G401 (cell line): ENCODE measurements at places on chromosomes 3 and 15.
A peak's percentile ranks its signal among the peaks of the same experiment; 100 is the strongest.

DNA sequence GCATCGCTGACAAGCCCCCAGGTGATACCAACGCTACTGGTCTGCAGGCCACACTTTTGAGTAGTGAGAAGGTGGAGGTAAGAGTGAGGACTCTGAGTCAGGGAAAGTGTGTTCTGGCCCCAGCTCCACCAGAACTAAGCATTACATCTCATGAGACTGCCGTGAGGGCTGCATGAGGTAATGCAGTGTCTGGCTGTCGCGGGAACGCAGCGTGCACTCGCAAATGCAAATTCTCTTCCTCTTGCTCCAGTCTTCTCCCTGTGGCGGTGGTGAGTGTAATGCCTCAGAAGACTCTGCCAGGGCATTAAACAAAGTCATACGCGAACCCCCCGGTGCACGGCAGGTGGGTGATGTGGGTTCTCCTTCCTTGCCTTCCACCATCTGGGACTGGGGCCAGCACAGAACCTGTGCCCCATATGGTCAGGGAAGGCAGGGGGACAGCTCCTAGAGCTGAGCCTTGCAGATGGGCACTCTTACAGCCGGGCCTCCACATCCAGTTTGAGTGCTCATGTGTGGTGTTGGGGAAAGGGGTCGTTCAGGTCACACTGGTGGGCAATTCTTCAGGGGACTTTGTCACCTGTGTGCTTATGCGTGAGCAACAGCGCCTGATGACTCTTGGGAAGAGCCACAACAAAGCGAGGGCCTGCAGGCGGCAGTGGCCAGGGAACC, 175.8 kb downstream of the XXYLT1 start:
- peak; percentile 79 for DNase-seq

DNA sequence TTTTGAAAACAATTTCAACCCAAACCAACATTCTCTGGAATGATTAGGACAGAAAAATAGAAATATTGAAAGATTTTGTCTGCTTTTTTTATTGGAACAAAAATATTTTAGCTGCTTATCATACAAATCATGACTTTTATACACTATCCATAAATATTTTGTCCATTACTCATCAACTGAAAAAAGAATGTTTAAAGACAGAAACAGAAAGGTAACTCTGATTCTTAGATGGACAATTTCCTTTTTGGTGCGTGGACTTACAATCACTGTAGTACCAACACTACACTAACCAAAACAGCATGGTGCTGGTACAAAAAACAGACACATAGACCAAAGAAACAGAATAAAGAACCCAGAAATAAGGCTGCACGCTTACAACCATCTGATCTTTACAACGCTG, 582.8 kb upstream of the CCDC54 start:
- no peak for DNase-seq

- DNase-seq: no peak
Observed at GRCh38 chr15:35023804-35024203, 35.7 kb upstream of the ZNF770 start.

GRCh38 chr3:178676942-178677790, 140.9 kb downstream of the KCNMB2 start:
- no peak for DNase-seq

DNA sequence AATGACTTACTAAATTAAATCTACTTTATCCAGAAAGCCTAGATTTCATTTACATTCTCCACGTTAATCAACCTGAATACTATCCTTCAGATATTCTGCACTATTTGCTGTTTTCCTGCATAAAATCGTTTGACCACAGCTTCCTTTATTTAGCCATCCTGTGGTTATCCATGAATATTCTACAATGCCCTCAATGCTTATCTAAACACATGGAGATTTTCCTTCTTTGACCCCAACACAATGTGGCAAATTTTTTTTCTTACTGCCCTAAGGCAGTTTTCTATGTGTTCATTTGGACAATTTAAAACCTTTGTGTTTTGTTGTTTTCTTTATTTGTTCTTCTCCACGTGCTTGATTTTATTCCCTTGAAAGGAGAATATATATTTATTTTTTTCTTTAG, 495.5 kb upstream of the ROBO1 start:
- DNase-seq: no peak

DNA sequence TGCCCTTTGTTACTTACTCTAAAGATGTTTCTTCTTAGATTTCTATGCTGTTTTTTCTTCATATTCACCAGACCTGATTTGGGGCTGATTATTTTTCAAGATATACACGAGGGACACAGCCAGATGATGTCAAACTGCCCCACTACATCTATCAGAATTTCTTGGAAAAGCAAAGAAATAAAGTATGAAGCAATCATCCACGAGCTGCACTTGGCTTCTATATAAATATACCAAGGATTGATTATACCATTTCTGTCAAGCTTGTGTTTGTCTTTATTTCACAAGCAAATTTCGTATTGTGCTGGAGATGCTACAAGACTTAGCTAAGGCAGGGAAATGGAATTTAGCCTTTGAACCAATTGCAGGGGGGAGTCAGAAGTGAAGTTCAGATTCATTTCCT, 715.1 kb upstream of the NR2F2 start:
- DNase-seq: no peak

- no peak for DNase-seq
Observed at GRCh38 chr15:29124581-29125381, 144.8 kb downstream of the NSMCE3 start.

DNA sequence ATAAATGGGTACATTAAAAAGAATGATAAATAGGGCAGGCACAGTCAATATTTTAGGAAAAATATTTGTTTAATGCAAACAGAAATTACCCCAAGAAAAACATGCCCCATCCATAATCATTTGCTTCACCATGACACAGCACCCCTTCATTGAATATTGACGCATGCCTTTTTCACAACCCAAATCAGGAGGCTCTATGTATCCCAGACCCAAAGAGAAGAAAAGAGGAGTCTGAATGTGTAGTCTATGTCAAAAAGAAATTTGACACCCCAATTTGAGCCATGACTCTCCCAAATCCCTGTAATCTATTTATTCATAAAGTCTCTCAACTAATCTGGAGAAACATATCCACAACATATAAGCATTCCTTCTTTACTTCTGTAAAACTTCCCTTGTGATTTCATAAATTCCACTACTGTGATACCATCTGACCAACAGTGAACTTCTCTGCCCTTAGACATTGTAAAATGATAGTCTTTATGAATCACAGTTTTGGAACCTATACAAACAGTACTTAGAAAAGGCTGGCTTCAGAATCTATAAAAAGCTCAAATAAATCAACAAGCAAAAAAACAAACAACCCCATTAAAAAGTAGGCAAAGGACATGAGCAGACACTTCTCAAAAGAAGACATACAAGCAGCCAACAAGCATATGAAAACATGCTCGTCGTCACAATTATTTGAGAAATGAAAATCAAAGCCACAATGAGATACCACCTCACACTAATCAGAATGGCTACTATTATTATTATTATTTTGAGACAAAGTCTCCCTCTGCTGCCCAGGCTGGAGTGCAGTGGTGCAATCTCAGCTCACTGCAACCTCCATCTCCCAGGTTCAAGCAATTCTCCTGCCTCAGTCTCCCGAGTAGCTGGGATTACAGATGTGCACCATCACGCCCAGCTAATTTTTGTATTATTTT, 53.4 kb upstream of the XRN1 start:
- DNase-seq: no peak

GRCh38 chr3:23203708-23204330, 692 bp downstream of the UBE2E2 start:
- peak; percentile 54 for DNase-seq

- DNase-seq: peak; percentile 9
Observed at GRCh38 chr3:183233966-183234365, 19.1 kb upstream of the B3GNT5 start.

- DNase-seq: no peak
Observed at GRCh38 chr3:46127503-46127902, 80.6 kb downstream of the CCR1 start.

DNA sequence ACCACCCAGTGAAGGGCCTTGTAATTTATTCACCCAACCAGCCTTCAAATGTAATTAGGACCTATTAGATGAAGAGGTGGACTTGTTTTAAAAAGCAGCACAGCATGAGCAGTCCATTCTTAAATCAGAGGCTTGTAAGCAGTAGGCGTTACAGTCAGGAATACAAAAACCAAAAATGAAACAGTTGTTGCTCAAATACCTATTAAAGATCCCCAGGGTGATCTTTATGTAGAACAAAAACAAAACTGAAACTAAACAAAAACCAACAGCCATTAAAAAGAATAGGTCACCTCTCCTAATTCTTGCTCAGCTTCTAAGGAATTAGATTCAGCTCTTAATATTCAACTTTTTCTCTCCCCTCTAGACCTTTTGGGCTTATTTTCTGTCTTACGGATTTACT, 104.9 kb upstream of the ST8SIA2 start:
- DNase-seq: no peak

DNA sequence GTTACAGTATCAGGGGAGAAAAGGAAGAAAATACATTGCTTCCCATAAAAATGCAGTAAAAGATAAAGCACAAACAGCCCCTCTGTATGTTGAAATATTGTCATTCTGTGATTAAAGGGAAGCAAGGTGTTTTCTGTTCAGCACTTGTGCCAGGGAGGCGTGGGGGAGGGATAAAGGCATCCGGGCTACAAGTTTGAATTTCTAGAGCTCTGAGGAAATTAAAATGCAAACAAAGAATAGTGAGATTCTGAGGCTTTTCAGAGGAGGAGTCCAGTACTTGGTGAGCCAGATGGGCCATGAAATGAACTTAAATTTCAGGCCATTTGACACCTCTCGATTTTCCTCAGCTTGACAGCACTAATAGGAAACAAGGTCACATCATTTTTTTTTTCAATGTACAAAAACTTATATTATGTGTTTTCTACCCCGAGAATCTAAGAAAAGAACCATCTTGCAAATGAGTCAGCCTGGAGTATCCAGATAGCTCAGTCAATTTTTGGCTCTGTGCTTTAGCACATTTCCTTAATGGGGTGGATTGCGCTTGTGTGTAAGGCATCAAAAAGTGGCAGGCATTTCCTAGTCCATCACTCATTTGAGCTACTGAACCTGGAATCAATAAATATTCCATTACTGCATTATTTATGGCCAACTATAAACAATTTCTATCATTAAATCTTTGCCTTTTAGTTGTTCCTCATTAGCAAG, 640.8 kb upstream of the TBL1XR1 start:
- DNase-seq: no peak

GRCh38 chr3:16066975-16067374, 107.5 kb upstream of the GALNT15 start:
- DNase-seq: no peak

DNA sequence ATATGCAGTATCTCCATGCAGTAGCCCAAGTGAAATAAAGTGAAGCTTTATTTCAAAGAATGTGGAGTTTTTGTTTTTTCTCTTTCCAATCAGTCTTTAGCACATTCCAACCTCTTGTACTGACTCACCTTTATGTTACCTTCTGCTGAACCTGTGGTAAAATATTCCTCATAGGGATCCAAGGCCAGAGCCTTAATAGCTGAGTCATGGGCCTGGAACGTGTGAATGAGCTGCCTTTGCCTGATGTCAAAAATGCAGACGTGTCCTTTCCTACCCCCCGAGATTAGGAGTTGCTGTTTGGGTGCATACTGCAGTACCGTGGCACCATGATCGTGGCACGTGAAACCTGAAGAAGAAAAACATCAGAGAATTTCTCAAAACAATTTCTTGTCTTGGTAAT, 108.5 kb downstream of the GLDN start:
- no peak for DNase-seq

- no peak for DNase-seq
Observed at GRCh38 chr3:197577366-197578074, 21.8 kb upstream of the BDH1 start.

GRCh38 chr3:49626101-49626581, 48.0 kb upstream of the APEH start:
- no peak for DNase-seq

DNA sequence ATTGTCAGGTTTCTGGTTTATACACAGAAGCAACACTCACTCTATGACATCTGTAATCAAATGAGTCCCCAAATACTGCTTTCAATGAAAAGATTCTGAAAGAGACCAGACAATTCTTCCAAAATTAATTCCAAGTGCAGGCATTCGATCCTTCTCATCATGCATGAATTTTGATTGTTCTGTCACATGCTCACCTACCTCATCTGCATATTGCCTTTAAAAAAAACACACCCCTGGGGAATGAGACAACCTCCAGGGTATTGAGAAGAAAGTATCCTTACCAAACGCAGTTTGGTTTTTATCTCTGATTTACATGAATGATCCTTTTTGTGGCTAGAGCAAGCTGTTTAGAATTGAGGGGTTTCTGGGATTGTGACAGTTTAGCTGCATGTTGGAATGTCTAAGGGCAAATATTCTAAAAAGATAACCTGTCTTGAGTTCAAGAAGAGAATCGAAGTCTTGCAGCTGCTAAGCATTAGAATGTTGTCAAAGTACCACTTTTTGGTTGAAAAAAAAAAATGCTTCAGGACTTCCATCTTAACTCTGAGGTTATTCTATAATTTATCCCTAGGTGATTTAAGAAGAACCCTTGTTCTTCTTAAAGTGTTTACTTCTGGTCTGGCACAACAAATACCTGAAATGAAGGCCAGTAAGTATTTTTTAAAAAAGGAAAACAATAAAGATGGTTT, 653.1 kb downstream of the RBMS3 start:
- DNase-seq: no peak

GRCh38 chr3:160018959-160019358, 30.3 kb downstream of the IL12A start:
- no peak for DNase-seq

DNA sequence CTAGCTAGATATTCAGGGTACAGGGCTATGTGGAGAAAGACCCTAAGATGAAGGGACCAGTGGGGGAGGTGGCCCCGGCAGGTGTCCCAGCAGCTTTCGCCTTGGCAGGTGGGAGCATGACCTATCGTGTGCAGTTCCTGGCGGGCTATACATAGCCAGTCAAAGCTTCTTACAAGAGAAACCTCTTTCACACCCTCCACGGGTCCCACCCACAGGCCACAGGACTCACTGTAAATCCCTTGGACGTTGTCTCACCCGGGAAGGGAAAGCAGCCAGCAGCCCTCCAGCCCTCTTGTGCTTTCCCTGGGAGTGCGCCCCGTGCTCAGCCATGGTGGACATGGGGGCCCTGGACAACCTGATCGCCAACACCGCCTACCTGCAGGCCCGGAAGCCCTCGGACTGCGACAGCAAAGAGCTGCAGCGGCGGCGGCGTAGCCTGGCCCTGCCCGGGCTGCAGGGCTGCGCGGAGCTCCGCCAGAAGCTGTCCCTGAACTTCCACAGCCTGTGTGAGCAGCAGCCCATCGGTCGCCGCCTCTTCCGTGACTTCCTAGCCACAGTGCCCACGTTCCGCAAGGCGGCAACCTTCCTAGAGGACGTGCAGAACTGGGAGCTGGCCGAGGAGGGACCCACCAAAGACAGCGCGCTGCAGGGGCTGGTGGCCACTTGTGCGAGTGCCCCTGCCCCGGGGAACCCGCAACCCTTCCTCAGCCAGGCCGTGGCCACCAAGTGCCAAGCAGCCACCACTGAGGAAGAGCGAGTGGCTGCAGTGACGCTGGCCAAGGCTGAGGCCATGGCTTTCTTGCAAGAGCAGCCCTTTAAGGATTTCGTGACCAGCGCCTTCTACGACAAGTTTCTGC, 15.0 kb downstream of the GRK7 start:
- no peak for DNase-seq

GRCh38 chr3:144809380-144809779, 837.8 kb downstream of the DIPK2A start:
- DNase-seq: no peak

GRCh38 chr15:69320977-69321554, 22.4 kb downstream of the PAQR5 start:
- DNase-seq: no peak

- DNase-seq: no peak
Observed at GRCh38 chr3:177405191-177405672, 207.9 kb upstream of the TBL1XR1 start.

GRCh38 chr15:28954466-28955159, 68.8 kb downstream of the APBA2 start:
- no peak for DNase-seq

- DNase-seq: no peak
Observed at GRCh38 chr3:193261970-193262369, 20.9 kb downstream of the PLAAT1 start.
